ENCODE measurements at places on chromosomes 16 and 17.

GRCh38 chr17:77502626-77503292, 362.0 kb downstream of the SEC14L1 start:
- DNase-seq, result no peak

- no peak for DNase-seq
Measured at GRCh38 chr17:54945671-54946070, 22.8 kb downstream of the COX11 start.

DNA sequence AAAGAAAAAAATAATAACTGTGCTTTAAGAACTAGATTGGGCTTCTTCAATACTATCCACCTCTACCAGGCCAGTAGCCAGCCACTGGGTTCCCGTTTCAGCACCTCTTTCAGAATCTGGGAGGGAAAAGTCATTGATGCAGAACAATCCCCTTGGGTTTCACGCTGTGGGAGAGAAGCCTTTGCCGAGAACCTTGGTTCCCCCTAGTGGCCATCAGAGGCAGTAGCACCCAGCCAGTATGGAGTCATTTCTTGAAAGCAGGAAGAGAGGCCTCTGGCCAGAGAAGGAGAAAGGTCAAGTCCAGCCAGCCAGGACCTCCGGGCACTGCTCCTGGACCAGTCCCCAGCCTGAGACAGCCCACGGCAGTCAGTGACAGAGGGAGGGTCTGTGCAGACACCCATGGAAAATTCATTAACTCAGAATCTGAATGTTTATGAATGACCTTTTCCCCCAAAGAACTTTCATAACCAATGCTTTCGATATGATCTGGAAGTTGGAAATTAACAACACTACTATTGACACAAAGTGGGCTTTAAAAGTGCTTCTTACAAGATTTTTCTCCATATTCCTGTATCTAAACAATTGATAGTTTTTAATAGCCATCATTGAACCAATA, 51.2 kb upstream of the CDH5 start:
- peak; percentile 73 for DNase-seq

DNA sequence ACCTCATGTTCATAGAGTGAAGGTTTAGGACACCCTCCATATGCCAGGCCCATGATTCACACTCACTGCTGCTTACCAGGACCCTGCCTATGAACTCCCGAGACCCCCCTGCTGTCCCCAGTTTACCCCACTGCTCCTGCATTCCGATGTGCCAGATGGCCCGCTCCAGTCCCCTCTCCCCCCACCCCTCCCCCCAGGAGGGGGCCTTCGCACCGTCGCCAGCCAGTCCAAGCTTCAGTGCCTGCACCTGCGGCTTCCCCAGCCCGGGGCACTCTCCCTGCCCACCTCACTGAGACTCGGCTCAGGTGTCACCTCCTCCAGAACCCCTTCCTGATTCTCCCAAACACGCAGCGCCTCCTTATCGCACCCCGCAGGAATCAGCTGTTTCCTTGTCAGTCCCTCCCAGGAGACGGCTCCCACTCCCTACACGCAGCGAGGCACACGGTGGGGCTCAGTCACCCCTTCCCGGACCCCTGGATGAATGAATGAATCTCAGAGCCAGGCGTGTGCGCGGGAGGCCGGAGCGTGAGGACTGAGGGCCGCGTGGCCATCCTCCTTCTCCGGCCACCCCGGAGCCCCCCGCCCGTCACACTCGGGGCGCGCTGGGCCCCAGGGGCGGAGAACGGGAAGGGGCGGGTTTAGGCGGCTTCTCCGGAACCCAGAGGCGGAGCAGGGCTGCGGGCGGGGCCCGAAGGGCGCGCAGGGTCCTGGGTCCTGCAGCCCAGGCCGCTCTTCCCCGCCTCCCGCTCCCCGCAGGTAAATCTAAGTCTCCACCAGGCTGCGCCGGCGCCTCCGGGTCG, 1.6 kb downstream of the MYO1C start:
- DNase-seq, result peak; percentile 58

GRCh38 chr16:50038756-50039529, 13.9 kb downstream of the CNEP1R1 start:
- no peak for DNase-seq
